Fibroblast of skin of right quadriceps (primary cell): ENCODE measurements at places on chromosomes 1 and 21.

DNA sequence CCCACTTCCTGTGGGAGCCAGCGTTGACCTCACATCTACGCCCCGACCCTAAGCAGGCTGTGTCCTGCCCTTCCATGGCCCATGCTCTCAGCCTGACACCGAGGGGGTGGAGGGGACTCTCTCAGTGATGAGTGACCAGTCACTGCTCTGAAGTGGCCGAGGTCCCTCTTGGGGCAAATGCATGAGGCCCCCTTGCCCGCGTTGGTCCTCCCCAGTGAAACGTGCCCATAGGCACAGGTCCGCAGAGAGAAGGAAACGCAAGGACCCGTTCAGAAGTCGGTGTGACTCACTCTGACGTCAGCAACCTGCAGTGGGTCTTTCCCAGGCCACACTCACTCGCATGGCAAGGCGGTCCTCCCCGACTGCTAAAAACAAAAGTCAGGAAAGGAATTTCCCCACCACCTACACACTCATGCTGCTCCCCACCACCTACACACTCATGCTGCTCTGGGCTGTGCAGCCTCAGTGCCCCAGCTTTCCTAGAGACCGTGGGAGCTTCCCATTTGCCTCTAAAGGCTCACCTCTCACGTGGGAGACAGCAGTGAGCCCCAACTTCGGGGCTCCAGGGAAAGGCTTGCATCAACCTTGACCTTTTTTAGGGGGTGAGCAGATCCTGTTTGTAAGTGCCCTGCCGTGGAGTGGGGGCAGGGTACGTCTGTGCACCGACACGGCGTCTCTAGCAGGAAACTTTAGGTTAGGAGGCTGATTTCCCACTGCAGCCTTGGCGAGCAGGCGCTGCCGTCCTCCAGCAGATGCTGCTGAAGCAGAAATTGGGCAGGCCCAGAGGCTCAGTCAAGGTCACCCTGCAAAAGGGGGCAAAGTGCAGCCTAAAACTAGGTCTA, 11.4 kb downstream of the UBASH3A start:
- peak; percentile 27 for DNase-seq

DNA sequence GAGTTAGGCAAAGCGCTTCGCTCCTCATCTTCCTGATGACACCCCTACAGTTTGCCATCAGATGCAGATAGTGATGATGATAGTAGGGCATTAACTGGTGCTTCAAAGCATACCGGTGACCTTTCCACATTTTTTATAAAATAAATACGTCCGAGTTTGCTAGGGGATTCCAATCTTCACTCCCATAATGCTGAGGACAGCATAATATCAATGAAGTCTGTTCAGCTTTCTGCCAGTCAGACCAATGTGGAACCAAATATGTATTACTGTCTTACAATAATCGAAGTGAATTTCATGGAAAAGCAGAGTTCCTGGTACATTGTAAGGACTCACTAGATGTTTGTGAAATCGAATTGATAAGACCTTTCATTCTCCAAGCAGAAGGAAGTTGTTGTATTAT, 258.7 kb downstream of the RYR2 start:
- DNase-seq: no peak

GRCh38 chr1:43783671-43784205, 76.4 kb downstream of the ST3GAL3 start:
- no peak for DNase-seq

GRCh38 chr1:205986292-205986691, 16.9 kb downstream of the RAB7B start:
- DNase-seq: no peak

- no peak for DNase-seq
These were observed 39.1 kb downstream of the PTPRU start for GRCh38 chr1:29275435-29275834.

- peak; percentile 72 for DNase-seq
These were observed 44.6 kb downstream of the MIGA1 start for GRCh38 chr1:77824079-77824478.

- no peak for DNase-seq
These were observed 44.6 kb upstream of the MYBPHL start for GRCh38 chr1:109351457-109351856.

DNA sequence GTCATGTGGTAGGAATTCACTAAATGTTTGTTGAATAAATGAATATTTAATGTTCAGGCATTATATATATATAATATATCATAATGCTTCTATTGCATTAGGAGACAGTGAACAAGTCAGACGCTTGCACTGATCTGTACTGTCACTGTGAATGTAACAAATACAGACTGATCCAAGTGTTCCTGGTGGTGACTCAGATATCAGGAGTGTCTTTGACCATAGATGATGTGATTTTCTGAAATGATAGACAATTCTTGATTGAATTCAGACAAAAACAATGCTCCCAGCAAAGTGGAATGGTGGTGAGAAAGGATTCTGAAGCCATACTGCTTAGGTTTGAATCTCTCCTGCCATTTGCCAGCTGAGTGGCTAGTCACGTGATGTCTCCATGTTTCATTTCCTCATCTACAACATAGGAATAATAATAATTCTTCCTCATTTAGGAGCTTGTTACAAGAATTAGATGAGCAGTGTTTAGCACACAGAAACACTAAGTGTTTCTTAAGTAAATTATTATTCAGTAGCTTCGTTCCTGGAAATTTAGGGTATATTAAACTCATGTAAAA, 71.0 kb downstream of the OLFML2B start:
- no peak for DNase-seq

- no peak for DNase-seq
These were observed 6.3 kb upstream of the CATSPER4 start for GRCh38 chr1:26184086-26184485.

GRCh38 chr1:62516600-62516999, 79.8 kb downstream of the USP1 start:
- DNase-seq: no peak

GRCh38 chr1:6329396-6329795, 64.2 kb downstream of the ACOT7 start:
- DNase-seq: peak; percentile 38

GRCh38 chr21:42093186-42093585, 22.1 kb downstream of the UMODL1 start:
- DNase-seq: no peak

DNA sequence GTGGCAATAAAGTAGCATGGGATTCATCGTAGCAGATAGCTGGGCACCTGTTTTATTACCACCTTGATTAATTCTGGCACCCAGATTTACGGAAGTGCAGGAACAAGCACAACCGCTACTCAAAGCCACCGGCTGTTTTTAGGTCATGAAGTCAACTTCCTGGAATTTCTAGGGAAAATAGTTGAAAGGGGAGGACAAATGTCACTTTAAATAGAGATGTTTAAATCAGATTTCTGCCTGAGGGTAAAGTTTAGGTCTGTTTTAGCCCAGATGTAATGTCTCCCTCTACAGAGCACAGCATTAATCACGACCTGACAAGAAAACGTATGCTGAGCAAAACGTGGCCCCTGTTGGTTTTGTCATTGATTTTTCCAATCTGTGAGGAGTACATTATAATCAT, 8.0 kb downstream of the ADGRL2 start:
- DNase-seq: peak; percentile 38

DNA sequence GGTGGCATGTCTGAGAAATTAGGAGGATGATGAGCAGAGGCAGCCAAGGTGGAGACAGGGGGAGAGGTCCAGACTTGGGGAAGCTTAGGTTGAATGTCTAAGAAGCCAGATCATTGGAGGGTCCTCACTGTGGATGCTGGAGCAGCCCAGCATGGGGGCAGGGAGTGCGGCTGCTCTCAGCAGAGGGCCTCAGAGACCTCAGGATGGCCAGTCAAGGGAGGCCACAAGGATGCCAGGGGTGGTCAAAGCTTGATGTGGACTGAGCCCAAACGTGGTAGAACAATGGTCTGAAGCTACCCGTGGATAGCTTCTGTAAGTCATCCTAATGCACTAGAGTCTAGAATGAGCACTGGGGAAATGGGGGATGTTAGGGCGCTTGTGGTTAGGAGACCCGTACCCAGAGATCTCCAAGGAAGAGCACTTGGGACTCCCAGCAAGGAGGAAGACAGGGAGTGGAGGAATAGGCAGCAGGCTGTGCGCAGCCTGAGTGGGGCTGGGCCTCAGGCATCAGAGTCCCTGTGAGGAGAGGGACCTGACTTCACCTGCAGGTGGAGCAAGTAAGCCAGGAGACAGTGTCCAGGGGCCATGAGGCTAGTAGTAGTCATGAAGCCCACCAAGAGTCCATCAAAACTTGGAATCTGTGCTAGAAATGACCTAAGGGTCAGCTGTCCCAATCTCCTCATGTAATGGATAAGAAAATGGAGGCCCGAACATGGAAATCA, 4.3 kb upstream of the S100A9 start:
- DNase-seq: no peak

DNA sequence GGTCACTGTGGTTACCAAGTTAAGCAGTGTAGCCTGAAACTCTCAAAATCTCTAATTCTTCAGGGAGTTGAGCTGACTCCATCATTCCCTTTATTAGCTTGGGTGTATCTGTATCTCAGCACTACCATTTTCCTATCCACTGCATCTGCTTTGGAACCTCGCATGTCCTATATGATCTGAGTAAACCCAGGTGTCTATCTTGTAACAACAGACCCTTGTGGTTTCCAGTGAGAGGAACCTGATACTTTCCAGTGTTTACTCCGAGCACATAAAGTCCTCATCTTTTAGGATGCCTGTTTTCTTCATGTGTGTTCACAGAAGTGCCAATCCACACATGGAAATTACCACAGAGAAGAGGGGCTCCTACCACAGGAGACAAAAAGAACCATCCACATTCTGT, 650.4 kb downstream of the LMO4 start:
- no peak for DNase-seq

DNA sequence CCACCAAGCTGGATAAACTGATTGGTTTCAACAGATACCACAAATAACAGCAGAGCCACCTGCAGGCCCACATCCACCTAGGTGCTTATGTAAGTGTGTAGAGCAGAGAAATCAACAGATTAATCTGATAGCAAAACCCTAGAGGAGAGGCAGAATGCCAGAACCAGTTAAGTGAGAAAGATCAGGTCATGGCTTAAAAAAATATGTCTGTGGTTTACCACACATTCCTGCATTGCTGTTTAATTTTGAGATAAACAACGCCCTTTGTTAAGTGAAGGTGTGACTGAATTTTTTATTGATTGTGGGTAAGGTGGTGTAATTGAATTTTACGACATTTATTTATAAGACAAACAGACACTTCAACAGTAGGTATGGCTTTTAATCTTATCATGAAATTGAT, 21.2 kb downstream of the CRNN start:
- DNase-seq: no peak

- no peak for DNase-seq
These were observed 136.8 kb downstream of the ZC3H11B start for GRCh38 chr1:219476116-219476515.

DNA sequence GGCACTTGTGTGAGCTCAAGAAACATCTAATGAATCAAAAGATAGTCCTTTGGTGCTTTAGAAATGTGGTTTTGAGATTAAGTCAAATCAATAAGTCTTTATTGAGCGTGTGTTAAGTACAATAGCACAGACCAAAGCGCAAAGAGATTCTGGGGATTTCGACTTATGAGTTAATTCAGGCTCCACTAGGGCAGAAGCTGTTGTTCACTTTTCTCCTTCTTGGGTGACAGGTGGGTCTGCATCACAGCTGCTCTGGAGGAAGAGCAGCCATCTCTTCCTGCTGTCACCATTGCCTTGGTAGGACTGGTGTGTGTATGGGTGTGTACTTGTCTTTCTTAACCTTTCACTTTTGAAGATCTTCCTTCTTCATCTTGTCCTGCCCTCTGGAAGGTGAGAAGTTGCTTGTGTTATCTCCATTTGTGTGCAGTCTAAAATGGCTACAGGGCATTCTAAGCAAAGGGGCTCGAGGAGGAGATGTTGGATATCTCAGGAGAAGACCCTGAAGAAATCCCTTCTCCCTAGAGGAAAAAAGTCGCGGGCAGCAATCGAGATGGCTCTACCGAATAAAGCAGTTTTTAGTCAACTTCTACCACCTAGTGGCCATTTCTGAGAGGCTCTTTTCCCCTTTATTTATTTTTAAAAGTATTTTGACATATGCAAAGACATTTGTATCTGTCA, 22.9 kb upstream of the DISC1 start:
- DNase-seq: peak; percentile 55

GRCh38 chr1:178165196-178165595, 71.3 kb downstream of the RASAL2 start:
- no peak for DNase-seq

- DNase-seq: peak; percentile 80
These were observed 40.7 kb upstream of the DHCR24 start for GRCh38 chr1:54927472-54928240.

- no peak for DNase-seq
These were observed 9.5 kb upstream of the GPR153 start for GRCh38 chr1:6270401-6270800.

- no peak for DNase-seq
These were observed 108.7 kb downstream of the DMRTB1 start for GRCh38 chr1:53567851-53568250.

DNA sequence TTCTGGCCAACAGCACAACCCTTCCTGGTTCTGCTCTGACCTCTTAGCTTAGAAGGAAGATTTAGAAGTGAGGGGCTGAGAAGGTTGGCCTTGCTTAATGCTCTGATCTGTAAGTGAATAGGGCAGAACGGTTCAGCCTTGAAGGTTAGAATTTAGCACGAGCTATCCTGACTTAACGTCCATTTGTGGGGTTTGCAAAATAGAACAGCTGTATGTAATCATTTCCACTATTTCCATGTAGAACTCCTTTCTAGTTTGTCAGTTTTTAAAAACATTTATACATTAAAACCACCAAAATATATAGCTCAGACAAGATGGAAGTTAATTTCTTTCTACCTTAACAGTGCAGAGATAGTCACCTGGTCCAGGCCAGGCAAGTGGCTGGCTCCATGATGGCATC, 89.9 kb downstream of the TBX19 start:
- no peak for DNase-seq

DNA sequence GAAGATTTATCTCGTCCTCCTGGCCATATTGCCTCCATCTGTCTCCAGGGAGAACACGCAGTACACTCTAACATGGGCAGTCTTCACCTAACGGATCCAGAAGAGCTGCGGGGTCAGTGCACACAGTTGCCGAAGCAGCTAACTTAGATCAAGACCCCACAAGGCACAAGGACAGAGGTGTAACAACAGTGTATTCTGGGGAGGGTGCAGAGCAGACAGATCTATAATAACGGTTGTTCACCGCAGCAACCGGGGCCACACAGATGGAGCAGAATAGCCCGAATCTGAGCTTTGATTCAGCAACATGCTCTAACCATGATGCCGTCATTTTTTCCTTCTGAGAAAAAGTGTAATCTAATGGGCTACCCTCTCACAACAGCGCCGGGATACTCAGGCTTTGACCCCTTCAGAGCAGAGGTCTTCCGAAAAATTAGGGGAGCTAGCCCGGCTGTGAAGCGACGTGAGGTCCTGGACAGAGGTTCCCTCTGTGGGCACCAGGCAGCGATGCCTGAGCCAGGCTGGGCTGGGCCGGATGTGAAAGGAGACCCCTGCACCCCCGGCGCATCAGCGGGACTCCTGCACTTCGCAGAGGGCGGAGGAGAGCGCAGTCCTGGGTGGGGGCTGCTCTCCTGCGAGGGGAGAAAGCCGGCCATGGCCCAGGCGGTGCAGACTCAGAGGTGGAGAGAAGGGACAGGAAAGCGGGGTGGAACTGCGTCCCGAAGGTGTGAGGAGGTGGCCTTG, 57.5 kb downstream of the BCL9 start:
- no peak for DNase-seq
